Iris pigment epithelial cell (primary cell): ENCODE measurements at places on chromosomes 5 and 9.
A peak's percentile ranks its signal among the peaks of the same experiment; 100 is the strongest.

GRCh38 chr9:30075451-30076199, 2308.8 kb upstream of the ACO1 start:
- peak; percentile 1 for DNase-seq

- peak; percentile 89 for DNase-seq
Measured at GRCh38 chr5:181243564-181244343, at the start of gene RACK1. Gene RACK1 (minus strand): TSS chr5:181243906. CDS start chr5:181243800, 106 bp downstream.

DNA sequence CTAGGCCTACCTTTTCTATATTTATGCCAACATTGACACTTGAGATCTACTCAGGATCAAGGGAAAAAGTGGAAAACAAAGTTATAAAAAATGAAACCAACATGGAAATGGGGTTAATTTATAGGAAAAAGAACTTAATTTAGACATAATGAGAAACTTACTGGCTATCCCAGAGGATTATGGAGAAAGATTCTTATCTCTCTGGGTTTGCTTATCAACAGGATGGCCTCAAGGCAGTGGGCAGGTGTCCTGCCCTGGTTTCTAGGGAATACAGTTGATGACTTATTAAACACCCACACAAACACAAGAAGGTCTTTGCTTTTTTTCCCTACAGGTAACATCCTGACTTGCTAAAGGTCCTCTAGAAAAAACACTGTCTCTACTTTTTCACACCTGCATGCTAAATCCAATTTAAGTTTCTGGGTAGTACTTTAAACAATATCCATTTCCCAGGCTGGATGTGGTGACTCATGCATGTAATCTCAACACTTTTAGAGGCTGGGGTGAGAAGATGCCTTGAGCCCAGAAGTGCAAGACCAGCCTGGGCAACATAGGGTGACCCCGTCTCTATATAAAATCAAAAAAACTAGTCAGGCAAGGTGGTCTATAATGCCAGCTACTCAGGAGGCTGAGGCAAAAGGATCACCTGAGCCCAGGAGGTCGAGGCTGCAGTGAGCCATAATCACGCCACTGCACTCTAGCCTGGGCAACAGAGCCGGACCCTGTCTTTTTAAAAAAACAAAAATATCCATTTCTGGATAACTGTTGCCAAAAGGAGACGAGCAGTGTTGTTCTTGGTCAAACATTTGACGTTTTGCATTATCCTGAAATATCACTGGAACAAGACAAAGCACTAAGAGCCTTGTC, 6.6 kb upstream of the ZNF608 start:
- no peak for DNase-seq

- no peak for DNase-seq
Measured at GRCh38 chr5:35133186-35133585, 85.4 kb upstream of the AGXT2 start.

GRCh38 chr5:115168829-115169486, 750 bp downstream of the TRIM36 start:
- DNase-seq = peak; percentile 5

- DNase-seq = no peak
Measured at GRCh38 chr5:4294878-4295277, 699.2 kb downstream of the IRX1 start.

DNA sequence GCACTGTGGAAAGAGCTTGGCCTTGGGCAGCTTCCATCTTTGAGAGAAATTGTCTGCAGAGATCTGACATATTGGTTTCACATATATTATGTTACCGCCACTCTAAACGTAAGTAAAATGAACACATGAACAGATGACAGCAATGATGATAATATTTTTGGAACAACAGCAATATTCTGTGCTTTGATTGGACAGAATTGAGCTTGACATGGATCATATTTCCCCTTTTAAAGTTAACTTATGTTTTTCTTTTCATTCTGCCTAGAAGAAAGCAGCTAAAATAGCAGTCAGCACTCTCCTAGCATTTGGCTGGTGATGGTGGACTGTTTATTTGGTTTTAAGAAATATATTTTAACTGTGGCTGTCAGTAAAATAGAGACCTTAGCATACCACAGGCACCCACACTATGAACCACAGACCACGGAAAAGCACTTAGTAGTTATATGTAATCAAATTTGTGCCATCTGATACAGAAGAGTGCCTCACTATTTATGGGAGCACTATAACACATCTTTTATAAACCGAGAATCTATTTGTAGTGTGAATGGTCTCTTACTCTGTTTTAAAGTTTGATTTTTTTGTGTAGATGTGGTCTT, 1.8 kb upstream of the CFAP95 start:
- no peak for DNase-seq

DNA sequence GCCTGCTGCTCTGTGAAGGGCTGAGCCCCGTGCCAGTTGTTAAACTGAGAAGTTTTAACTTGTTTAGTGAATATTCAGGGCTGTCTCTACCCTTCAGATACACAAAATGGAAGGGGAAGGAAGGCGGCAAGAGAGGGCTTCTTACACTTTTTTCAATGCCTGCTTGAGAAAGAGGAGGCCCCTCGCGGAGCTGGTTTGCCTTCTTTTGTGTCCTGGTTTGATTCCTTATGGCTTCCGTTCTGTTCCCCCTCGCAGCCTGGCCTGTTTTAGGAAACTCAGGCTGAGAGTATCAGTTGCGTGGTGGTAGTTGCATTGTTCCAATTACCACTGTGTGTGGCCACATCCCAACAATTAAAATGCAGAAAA, 1.0 kb downstream of the FAM53C start:
- DNase-seq = peak; percentile 15

- peak; percentile 74 for DNase-seq
Measured at GRCh38 chr9:83066771-83067170, 3.8 kb upstream of the RASEF start.

GRCh38 chr9:19931098-19931890, 142.5 kb upstream of the SLC24A2 start:
- DNase-seq = no peak

DNA sequence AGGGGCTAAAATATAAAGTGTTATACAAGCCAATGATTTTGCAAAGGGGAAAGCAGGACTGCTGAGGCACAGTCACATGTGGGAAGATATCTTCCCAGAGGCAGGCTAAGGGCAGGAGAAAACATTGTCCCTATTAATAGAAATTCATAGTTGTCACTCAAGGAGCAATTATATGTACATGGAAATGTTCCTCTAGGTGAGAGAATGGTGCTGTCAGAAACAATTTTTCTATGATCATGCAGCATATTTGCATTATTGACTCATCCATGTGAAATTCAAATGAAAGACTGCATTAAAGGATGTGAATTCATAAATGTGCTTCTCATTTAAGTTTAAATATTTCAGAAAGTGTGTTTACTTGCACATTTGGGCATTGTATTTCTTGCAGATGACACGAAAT, 775.9 kb upstream of the CDH9 start:
- no peak for DNase-seq

GRCh38 chr5:129746876-129747275, 1.0 kb upstream of the MINAR2 start:
- peak; percentile 18 for DNase-seq

DNA sequence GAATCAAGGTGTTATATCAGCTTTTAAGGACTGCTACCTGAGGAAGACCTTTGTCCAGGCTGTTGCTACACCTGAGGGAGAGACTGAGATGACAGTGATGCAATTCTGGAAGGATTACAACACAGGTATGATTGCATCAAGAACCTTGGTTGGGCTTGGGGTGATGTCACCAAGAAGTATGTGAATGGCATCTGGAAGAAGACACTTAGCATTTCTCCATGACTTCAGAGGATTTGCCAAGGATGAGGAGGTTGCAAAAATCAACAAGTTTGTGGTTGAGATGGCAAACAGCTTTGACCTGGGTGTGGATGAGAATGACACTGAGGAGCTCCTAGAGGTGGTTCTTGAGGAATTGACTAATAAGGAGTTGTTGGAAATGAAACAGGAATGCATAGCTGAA, 67.9 kb upstream of the PANK3 start:
- DNase-seq = peak; percentile 37

GRCh38 chr9:87781331-87781730, 55.4 kb downstream of the CTSL start:
- DNase-seq = no peak

DNA sequence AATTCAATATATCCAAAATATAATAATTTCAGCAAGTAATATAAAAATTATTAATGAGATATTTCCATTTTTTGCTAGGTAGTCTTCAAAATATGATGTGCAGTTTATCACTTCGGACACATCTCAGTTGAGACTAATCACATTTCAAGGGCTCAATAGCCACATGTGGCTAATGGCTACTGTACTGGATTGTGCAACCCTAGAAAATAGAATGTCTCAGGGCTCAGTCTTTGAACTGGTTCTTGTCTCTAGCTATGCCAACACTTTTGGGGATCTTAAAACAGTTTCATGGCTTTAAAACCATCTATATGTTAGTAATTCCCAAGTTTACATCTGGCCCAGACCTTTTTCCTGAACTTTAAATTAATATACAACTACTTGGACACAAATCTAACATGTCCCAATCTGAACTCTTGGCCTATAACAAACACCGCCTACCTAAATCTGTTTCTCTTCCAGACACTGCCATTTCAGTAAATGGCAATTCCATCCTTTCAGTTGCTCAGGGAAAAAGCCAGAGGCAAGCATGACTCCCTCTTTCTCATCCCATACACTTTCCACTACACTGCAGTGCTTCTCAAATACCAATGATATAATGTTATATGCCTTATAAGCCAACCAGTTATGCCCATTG, 18.8 kb downstream of the PTAR1 start:
- DNase-seq = no peak

GRCh38 chr5:91339063-91339705, 43.9 kb downstream of the ARRDC3 start:
- DNase-seq = peak; percentile 38

- DNase-seq = peak; percentile 58
Measured at GRCh38 chr9:83992407-83992806, 11.8 kb downstream of the RMI1 start.

GRCh38 chr9:16718296-16718695, 152.2 kb downstream of the BNC2 start:
- DNase-seq = peak; percentile 48

GRCh38 chr9:84024041-84024575, 43.5 kb downstream of the RMI1 start:
- DNase-seq = no peak

- no peak for DNase-seq
Measured at GRCh38 chr5:172713113-172713808, 57.7 kb downstream of the DUSP1 start.

DNA sequence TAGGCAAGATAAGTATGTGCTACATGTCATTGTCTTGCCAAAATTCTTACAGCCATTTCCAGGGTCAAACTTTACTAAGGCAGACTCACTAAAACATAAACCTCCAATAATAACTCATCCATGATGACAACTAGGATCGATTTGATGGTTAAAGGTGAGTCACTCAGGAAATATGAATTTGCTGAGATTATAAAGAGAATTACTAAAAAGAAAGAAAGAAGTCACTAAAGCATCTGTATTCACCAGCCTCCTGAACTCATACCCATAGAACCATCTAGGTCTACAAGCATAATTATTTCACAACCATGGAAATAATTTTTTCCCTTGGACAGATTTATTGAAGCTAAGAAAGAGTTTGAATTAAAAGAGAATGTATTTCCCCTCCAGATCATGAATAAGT, 258.6 kb downstream of the TLE1 start:
- DNase-seq = peak; percentile 26

- no peak for DNase-seq
Measured at GRCh38 chr5:124612023-124612422, 134.4 kb downstream of the ZNF608 start.

DNA sequence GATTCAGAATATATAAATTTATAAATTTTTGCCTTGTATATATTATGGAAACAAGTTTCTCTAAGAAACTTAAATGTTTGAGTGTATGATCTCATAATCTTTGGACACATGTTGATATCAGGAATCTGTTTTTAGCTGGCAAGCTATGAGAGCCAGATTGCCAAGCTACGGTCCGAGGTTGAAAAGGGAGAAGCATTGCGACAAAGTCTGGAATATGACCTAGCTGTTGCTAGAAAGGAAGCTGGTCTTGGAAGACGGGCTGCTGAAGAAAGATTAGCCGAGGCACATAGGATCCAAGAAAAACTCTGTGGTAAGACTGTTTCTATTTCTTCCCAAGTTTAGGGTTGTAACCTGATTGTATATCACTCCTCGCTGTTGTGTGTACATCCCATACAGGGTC, 25.9 kb downstream of the CCDC171 start:
- DNase-seq = peak; percentile 31

DNA sequence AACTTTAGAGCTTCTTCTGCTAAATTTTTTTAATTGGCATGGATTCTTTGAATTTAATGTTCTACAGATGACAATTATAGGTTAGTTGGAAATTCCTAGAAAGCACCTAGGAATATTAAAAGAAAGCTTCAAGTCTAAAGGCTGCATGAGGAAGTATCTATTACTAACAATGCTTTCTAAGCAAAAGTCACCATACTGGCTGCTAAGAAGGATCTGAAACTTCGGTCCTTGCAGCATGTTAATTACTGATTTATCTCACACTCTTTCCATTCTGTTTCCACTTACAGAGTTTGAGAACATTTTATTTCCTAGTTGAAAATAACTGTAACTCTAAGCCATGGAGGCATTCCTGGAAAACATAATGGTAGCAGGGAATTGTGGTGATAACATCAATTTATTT, 8.4 kb downstream of the SEMA6A start:
- DNase-seq = no peak

- DNase-seq = no peak
Measured at GRCh38 chr5:167800427-167800826, 491.0 kb upstream of the WWC1 start.

DNA sequence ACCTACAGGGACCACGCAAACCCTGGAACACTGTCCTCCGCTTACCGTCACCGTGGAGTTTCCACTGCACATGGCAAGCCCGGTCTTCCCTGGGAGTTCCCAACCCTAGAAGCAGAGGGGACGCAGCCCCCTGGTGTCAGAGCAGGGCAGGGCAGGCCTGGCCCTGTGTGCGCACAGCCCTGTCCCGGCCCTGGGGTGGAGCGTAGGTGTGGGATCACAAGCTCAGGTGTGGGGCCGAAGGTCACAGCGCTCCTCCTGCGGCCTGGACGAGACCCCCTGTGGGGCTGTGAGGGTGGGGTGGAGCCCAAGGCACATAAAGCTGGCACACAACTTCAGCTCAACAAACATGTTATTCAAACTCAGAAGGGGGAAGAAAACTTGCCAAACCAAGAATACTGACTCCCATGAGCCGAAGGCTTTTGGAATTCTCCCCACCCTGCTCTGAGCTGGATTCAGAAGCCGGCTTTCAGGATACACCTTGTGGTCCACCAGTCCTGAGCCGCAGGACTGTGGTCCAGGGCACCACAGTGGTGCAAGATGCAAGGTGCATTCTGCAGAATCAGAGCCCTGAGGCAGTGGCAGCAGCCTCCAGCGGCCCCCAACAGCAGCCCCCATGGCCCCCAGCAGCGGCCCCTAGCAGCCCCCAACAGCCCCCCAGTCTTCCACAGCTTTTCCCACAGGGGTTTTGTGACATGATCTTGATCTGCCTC, 11.8 kb upstream of the EXOC3 start:
- DNase-seq = peak; percentile 30
